ENCODE measurements at places on chromosomes 13 and 19.
A peak's percentile ranks its signal among the peaks of the same experiment; 100 is the strongest.

GRCh38 chr19:55109527-55110291, 7.7 kb downstream of the PPP1R12C start:
- no peak for DNase-seq

GRCh38 chr13:26663791-26664190, 96.8 kb downstream of the GPR12 start:
- no peak for DNase-seq

- no peak for DNase-seq
Measured at GRCh38 chr13:66794340-66795031, 435.6 kb downstream of the PCDH9 start.

GRCh38 chr13:20274466-20274865, 42.3 kb upstream of the GJB6 start:
- no peak for DNase-seq

GRCh38 chr19:30896554-30896953, 452.7 kb downstream of the TSHZ3 start:
- no peak for DNase-seq

DNA sequence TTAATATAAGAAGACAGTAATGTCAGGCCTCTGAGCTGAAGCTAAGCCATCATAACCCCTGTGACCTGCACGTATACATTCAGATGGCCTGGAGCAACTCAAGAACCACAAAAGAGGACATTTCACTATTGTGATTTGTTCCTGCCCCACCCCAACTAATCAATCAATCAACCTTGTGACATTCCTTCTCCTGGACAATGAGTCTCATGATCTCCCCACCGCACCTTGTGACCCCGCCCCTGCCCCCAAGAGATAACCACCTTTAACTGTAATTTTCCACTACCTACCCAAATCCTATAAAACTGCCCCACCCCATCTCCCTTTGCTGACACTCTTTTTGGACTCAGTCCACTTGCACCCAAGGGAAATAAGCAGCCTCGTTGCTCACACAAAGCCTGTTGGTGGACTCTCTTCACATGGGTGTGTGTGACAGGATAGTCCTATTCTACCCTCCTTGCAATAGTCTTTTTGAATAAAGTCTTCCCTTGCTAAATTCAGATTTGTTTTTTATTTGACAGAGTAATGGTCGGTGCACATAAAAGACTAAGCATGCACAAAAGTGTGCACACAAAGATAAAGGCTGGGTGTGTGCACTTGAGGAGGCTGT, 14.0 kb downstream of the CD70 start:
- no peak for DNase-seq

GRCh38 chr19:15282311-15282705, 50.0 kb downstream of the BRD4 start:
- no peak for DNase-seq

GRCh38 chr13:113745059-113745458, 14.0 kb upstream of the TMEM255B start:
- DNase-seq, result no peak

DNA sequence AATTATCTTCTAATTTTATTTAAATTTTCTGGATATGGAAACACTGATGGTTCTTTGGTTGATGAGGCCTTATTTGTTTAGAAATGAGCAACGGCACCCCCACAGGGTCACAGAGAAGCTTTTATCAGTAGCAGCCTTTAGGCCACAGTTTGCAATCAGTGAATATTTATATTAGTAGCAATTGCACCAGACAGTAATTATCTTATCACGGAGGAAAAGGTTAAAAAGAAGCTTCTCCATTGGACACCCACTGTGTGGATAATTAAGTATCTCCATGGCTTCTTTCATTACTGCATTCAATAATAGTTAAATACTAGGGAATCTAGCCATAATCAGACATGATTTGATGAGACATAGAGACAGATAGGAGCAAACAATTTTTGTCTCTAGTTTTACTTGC, 2099.2 kb upstream of the PCDH20 start:
- DNase-seq, result no peak

DNA sequence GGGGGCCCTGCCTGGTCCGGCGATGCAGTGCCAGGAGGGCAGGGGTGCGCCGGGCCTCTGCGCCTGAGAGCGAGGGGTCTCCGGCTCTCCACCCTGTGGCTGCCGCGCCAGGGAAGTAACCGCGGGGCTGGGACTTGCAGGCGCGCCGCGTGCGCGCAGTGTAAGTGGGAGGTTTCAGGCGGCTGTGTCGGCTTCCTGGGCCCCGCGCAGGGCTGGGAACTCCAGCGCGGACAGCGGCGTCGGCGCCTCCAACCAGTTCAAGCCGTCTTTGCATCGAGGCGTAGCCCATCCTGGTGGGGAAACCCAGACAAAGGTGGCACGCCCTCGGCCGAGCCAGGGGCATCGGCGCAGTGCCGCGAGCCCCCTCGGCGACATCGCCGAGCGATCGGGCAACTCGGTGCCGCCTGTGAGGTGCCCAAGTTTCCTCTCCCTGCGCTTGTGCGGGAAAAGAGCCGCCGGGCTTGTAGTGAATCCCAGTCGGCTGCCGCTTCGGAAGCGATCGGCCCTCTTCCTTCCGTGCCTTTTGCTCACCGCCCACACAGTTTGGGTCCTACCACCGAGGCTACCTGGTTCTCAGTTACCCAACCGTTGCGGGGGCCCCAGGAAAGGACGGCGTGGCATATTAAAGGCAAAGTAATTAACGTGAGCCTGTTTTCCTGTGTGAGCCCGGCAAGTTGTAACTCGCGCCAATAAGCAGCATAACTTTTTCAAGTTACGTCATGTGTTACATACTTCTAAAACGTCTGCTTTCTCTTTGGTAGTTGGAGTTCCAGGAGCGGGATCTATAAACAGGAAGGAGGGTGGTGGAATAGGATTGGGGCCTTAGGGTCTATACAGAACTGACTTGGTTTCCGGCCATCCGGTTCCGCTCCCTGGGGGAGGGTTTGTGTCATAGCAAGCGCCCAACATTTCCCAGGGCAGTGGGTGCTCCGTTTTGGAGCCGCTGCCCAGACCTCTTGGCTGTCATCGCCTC, 1.2 kb downstream of the LRCH1 start:
- peak; percentile 56 for DNase-seq

GRCh38 chr13:101291646-101292515, 124.4 kb downstream of the NALCN start:
- no peak for DNase-seq

DNA sequence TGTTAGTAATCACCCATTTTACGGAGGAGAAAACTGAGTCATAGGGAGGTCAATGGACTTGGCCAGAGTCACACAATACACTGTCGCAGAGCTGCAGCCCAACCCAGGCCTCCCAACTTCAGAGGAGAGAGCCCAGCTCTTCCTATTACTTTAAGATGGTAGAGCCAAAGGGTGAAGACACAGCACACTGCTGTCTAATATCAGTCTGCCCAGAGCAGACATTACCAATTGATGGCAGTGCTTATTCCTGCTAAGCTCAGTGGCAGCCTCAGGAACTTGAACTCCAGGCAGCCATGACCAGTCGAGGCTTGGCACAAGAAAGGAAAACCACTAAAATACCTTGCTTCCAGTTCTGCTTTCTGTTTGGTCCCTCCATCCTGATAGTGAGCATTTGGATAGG, 18.4 kb downstream of the TMEM150B start:
- DNase-seq, result no peak

DNA sequence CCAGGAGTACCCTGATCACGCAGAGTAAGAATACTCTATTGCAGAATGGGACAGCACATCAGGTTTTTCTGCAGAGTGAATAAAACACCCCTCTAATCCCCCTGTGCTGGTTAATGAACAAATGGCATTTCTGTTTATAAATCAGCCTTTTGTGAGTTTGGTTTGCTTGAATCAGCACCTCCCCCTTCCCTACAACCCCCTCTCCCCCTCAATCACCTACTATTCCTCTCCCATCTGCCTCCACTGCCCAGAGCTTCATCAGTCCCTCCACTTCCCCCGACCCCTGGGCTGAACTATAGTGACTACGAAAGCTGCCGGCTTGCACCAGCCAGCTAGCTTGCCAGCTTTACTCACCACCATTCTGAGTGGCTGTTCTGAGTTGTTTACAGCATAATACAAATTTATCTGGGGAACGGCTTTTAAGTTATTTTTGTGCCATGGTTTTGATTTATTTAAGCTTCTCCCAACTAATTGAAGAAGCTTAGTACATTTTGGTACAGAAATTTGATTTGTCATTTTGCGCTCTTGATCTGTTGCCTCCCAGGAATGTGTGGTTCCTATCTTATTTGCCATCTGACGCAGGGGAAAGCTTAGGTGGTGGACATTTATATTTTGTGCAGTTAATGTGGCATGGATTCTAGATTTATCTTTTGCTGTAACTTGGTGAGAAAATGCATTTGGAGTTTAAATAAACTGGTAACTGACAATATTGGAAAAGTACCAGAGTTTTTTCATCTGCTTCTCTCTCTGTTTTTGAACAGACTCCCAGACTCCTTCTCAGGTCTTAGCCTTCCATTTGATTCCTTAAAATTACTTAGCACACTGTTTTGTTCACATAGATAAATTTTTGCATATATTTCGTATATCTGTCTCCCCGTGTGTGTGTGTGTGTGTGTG, 41.7 kb upstream of the WDFY2 start:
- DNase-seq, result no peak
